ENCODE measurements at places on chromosomes 3 and 15.

- DNase-seq, result no peak
Measured at GRCh38 chr3:124878561-124879336, 8.4 kb downstream of the ITGB5 start.

- no peak for DNase-seq
Measured at GRCh38 chr3:107430996-107431245, 53.7 kb downstream of the CCDC54 start.

DNA sequence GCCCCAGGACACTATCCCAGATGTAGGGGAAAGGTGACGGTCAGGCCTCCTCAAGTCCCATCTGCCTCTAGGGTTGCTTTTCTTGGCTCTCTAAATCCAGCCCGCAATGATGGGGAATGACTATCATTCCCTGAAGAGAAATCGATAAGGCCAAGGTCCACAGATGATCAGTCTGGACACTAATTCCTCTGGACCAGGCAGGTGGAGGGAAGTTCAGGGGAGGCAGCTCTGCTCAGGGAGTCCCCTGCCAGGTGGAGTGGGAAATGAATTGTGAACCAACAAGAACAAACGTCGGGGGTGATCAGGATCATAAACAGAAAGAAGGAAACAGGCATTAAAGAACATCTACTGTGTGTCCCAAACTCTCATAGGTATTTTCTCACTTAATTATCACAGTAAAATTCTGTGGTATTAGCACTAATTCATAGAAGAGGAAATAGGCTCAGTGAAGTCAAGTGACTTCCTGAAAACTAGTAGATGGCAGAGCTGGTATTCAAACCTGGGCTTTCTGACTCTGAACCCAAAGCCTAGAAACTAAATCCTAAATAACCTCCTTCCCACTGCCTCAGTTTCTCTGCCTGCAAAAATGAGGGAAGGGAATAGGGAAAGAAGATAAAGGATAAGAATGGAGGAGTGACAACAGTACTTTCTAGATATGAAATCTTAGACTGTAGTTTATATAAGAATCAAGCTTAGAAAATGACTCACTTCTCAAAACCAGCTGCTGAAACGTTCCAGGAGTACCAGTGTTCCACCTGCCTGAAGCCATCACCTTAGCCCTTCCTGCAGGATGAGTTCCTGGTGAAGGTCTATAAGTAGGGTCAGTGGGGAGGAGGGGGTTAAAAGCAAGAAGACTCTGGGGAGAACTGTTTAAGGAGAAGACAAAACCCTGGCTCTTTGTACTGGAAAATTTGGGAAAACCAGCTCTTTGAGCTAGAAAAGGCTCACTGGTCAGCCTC, 7.5 kb downstream of the BMF start:
- DNase-seq, result no peak

DNA sequence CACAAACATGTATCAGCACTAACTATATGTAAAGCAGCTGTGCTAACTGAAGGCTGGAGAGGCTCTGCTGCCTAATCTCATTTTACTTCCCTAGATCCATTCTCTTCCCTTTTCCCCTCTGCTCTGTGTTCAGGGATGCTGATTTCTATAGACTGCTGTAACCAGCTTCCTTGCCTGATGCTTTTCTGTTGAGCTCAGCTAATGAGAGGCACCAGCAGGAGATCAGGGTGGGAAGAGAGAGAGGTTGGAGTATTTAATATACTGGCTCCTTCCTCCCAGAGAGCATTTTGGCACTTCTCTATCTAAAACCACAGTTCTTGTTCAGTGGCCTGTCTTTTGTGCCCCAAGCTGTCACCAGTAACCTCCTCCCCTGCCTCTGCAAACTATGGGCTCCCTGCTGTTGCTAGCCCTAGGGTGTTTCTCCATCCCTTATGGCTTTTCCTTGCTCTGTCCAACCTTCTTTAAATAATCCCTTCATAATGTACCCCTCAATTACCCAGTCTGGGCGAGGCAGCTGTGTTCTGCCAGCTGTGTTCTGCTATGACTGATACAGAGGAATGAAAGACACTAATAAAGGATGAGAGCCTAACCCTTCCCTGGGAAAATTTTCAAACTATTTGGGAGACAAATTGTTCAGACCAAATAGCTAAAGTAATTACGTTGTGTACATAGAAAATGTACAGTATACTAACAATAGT, 69.5 kb downstream of the CADPS start:
- no peak for DNase-seq

- no peak for DNase-seq
Measured at GRCh38 chr15:74180881-74181602, 7.5 kb downstream of the ISLR start.

DNA sequence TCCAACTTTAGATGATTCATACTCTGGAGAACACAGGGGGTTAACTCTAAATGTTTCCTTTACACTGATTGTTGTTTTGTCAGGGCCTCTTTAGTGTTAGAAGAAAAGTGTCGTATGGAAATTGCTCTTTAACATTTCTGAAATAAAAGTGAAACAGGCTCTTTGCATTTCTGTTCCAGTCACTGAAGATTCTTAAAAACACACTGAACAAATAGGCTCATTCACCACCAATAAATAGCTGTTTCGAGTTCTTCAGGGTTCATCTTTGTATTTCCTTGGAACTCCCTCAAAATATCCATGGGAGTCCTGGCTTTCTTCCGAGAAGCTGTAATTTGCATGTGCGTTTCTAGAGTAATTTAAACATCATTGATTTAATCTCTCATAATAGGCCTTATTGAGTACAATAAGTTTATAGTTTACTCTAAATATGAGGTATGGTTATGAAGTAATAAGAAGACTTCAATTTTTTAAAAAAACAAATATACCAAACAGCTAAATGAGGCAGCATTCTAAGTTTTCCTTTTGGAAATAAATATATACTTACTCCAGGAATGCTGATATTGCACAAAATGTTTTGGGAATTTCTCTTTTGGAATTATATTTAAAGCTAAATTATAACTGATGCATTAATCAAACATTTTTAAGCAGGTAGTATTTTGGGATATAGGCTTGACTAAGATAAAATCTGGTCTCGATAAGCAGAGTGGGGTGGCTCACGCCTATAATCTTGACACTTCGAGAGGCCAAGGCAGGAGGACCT, 327.4 kb downstream of the EPHA3 start:
- DNase-seq, result no peak

- DNase-seq, result no peak
Measured at GRCh38 chr3:159616234-159616825, 372.3 kb upstream of the IL12A start.

DNA sequence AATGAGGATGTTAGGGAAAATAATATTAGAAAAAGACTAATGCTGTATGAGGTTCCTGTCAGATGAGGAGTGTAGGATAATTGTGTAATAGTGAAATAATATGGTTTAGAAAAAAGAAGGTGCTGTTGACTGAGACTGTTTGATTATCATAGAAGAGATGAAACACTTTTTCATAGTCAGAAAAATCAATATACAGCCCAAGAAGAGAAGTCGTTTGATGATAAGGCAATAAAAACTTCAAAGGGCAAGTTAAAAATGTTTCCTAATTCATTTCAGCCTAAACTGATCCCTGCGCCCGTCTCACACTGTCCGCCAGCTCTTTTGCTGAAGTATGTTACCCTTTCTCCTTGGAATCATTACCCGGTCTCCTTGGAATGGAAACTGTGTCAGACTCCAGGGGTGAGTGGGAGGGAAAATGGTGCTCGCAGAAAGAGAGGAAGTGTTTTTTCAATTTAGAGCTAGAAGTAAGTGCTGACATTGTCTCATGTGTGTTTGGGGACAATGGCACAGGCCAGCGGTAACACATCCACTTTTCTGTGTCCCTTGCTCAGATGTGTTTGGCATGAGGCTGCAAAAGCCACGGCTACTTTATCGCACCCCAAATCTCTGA, 23.6 kb downstream of the DUT start:
- DNase-seq, result no peak

DNA sequence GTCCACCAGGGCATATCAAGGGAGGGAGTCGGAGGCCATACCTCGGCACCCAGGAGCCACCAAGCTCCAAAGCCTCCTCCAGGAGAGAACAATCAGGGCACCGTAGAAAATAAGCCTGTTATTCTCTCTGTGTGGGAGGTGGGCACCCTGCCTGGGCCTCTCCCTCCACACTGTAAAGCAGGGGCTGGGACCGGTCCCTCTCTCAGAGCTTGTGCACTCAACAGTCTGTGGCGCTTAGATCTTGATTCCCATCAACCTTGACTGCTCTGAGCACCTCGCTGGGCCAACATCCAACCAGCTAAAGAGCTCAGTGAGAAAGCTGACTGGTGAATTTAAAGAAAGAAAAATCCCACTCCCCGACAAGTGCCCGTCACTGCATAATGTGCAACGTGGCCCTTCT, 53.0 kb downstream of the PCSK6 start:
- no peak for DNase-seq

DNA sequence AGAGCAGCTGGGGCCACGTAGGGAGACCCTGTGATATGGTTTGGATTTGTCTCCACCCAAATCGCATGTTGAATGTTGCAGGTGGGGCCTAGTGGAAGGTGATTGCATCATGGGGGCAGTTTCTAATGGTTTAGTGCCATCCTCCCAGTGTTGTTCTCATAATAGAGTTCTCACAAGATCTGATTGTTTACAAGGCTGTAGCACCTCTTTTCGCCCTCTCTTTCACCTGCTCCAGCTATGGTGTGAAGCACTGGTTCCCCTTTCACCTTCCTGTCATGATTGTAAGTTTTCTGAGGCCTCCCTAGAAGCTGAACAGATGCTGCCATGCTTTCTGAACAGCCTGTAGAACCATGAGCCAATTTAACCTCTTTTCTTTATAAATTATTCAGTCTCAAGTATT, 198.9 kb upstream of the CBLB start:
- DNase-seq, result no peak

DNA sequence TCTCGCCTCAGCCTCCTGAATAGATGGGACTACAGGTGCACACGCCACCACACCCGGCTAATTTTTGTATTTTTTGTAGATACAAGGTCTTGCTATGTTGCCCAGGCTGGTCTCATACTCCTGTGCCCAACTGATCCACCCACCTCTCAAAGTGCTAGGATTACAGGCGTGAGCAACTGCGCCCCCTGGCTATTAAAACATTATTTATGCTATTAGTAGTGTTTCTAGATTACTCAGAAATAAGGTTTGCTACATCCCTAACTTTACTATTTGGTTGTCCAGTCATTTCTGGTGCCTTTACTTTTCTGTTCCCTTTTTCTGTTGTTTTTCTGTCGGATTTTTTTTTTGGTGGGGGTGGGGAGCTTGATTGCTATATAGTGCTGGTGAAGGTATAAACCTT, 393.6 kb upstream of the TPM1 start:
- DNase-seq, result no peak

GRCh38 chr15:99682455-99682854, 50.8 kb downstream of the LYSMD4 start:
- DNase-seq, result no peak

DNA sequence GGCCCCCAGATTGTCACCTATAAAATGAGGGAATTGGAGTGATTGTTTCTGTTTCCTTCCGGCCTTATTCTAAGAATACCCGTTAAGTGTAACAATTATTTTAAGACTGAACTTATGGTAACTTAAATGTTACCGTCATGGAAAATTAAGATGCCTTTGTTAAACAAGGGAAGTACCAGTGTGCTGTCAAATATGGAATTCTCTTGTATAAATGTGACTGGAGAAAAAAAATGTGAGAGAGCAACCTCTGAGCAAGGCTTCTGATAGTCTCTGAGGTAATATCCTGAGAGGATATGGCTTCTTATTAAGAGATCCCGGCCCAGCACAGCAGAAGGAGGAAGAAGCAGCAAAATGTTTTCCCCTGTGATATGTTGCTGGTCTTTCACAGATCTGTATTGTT, 480.7 kb upstream of the ADAMTS9 start:
- DNase-seq, result no peak

DNA sequence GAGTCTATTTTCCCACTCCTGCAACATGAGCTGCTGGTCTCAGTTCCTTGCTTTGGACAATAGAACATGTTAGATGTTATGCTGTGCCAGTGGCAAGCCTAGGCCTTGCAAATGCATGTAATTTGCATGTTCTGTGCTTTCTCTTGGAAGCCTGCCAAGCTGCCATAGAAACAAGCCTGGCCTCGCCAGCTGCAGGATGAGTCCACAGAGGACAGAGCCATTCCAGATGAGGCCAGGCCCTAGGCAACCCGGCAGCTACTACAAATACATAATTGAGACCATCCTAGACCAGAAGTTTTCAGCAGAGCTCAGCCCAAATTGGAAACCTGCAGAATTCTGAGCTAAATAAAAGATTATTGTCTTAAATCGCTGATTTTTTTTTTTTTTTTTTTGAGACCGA, 39.6 kb downstream of the TRIM69 start:
- no peak for DNase-seq

DNA sequence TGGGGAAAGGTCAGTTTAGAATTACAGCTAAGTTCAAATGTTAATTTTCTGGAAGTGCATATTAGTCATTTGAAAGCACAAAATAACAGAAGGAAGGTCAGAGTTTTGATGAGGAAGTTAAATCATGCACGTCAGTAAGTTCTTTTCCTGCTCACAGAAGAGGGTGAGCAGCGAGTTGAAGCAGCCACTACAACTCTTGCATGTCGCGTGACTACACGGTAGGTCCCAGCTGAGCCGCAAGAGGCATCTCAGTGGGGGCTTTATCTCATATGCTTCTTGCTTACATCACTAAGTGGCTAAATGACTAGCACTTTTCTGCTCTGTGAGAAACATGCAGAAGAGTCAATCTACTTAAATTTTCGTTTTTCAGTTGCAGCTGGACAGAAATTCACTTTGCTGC, 21.3 kb upstream of the SEC62 start:
- no peak for DNase-seq

- DNase-seq, result no peak
Measured at GRCh38 chr3:145959457-145960088, 201.4 kb downstream of the PLOD2 start.

DNA sequence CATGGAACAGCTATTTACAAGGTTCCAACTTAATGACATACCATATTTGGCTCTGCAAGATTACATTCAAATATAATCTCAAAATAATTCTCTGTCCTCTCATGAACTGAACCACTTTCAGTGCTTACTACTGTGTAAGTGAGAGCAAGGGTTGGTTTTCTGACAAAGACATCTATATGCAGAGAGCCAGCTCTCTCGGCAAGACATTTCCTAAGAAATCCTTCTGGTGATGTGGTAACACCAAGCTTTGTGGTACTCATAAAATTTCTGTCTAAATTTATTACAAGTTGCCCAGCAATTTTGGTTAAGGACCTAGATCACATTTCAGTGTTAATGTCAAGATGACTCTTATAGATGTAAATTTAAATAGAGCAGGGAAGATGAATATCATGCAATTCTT, 184.9 kb downstream of the GAP43 start:
- DNase-seq, result no peak

DNA sequence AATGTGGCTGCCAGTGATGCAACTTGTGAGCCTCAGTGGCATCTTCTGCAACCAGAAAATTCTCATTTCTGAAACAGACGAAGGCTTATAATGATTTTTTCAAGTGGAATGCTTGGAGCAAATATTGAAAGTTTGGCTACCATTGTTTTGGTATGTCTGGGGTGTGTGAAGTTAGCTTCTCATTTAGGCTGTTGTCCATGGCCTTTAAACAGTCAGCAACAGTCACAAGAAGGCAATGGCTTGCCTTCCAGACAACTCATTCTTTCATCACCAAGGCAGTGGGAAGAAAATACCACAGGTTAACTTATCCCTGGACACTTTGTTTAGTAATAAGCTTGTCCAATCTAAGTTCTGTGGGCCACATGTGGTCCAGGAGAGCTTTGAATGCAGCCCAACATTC, 4.7 kb upstream of the BNC1 start:
- DNase-seq, result no peak
